ENCODE measurements at places on chromosomes 4 and X.
A peak's percentile ranks its signal among the peaks of the same experiment; 100 is the strongest.

- no peak overlapping the region for H3K27ac ChIP-seq
- no peak overlapping the region for H3K4me3 ChIP-seq
Observed at GRCh38 chrX:142238536-142238935, 33.4 kb upstream of the MAGEC2 start.

- no peaks in the 10 kb centered on the region for H3K27me3 ChIP-seq
- peaks cover 76% of the 10 kb centered on the region for H3K36me3 ChIP-seq
- H3K4me3 ChIP-seq, result no peak overlapping the region
Observed at GRCh38 chrX:1384658-1385252, 7.2 kb downstream of the SLC25A6 start.

GRCh38 chr4:112361181-112361791 lies 64.1 kb downstream of the ALPK1 start:
- H3K27me3 ChIP-seq, result no peaks in the 10 kb centered on the region
- H3K4me3 ChIP-seq, result peak overlapping the region; percentile 41
- peaks cover 6% of the 10 kb centered on the region for H3K36me3 ChIP-seq
- DNase-seq, result peak; percentile 92
- H3K4me1 ChIP-seq, result no peaks in the 10 kb centered on the region

- no peak for DNase-seq
- no peak overlapping the region for H3K4me3 ChIP-seq
- no peaks in the 10 kb centered on the region for H3K27me3 ChIP-seq
- no peaks in the 10 kb centered on the region for H3K36me3 ChIP-seq
Observed at GRCh38 chr4:5918331-5918985, 25.6 kb upstream of the CRMP1 start.

DNA sequence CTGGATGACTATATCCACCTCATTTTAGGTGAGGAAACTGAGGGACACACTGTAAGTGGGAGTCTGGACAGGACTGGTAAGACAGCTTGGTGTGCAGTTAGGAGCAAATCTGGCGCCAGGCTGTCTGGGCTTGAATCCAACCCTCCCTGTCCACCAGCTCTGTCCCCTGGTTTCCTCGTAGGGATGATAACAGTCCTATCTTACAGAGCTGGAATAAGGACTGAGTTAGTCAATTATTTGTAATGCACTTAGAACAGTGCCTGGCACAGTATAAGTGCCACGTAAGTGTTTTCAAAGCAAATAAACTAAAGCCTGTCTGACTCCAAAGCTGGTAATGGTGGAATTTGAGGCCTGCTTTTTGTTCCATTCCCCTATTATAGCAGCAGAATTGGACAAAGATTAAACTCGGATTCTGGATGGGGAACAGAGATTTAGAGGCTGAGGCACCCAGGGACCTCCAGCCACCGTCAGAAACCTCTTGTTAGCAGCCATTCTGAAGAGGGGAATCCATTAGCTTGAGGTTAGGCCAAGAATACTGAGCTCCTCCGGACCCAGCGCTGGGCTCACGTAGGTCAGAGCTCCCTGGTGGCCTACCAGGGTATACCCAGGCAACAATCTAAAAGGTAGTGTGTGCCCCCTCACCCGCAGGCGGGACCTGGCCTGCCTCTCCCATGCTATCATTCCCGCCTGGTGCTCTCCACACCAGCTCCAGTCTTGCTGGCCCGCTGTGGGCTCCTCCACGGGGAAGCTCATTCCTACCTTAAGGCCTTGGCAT lies 102.1 kb downstream of the UCHL1 start:
- H3K4me1 ChIP-seq, result peaks cover 4% of the 10 kb centered on the region
- H3K27me3 ChIP-seq, result peaks cover 43% of the 10 kb centered on the region
- peaks cover 2% of the 10 kb centered on the region for H3K36me3 ChIP-seq
- no peak overlapping the region for H3K27ac ChIP-seq

GRCh38 chr4:142548491-142548890 lies 297.6 kb downstream of the INPP4B start:
- no peak for DNase-seq
- peaks cover 4% of the 10 kb centered on the region for H3K4me1 ChIP-seq
- H3K4me3 ChIP-seq, result no peak overlapping the region
- H3K36me3 ChIP-seq, result no peaks in the 10 kb centered on the region
- no peaks in the 10 kb centered on the region for H3K27me3 ChIP-seq
- H3K27ac ChIP-seq, result no peak overlapping the region

- H3K4me1 ChIP-seq, result peaks cover 5% of the 10 kb centered on the region
- no peak for DNase-seq
- no peaks in the 10 kb centered on the region for H3K27me3 ChIP-seq
- peak overlapping the region; percentile 87 for H3K4me3 ChIP-seq
- peaks cover 9% of the 10 kb centered on the region for H3K36me3 ChIP-seq
Observed at GRCh38 chr4:8439914-8440491, 520 bp downstream of the ACOX3 start.

GRCh38 chr4:174210354-174210753 lies 73.1 kb downstream of the FBXO8 start:
- peaks cover 43% of the 10 kb centered on the region for H3K27me3 ChIP-seq
- DNase-seq, result no peak
- H3K36me3 ChIP-seq, result no peaks in the 10 kb centered on the region
- H3K4me3 ChIP-seq, result no peak overlapping the region
- H3K27ac ChIP-seq, result no peak overlapping the region

DNA sequence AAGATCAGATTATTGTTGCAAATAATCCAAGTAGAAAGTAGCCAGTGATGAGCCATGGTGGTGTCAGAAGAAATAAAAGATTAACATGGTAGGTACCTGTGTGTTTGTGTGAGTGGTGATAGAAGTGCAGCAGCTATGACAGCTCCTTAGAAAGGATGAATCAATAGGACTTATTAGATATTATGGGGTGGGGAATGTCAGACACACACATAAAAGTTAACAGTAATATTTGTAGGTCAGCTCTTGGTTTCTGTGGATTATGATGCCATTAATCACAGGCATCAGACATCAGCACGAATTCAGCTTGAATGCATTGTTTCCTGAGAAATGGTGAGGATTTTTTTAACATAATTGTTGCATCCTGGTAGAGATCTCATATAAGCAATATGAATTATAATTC lies 695.7 kb downstream of the CENPC start:
- H3K27me3 ChIP-seq, result no peaks in the 10 kb centered on the region
- H3K4me3 ChIP-seq, result no peak overlapping the region
- no peaks in the 10 kb centered on the region for H3K36me3 ChIP-seq
- H3K27ac ChIP-seq, result no peak overlapping the region

DNA sequence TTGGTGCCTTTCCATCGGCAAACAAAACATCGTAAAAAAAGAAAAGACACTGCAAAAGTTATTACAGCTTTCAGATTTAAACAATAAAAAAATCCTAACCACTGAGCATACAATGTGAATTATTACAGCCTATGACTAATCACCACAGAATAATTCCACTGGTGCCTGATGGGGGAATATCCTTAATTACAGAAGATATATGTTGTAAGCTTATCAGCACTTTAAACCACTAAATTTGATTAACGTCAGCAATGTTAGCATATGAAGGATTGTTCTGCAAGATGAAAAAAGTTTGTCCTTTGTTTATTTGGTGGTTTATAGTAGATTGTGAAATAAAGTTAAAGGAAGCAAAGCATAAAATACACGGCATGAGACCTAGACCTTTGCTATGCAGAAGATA lies 210.2 kb upstream of the ADAMTS3 start:
- H3K27me3 ChIP-seq, result no peaks in the 10 kb centered on the region
- no peak overlapping the region for H3K27ac ChIP-seq
- 0 out of 2 replicates have a peak, but pooled peaks cover 3% of the 10 kb centered on the region for H3K36me3 ChIP-seq
- 0 out of 2 replicates have a peak, but pooled peaks cover under 1% of the 10 kb centered on the region for H3K4me1 ChIP-seq
- H3K4me3 ChIP-seq, result no peak overlapping the region

DNA sequence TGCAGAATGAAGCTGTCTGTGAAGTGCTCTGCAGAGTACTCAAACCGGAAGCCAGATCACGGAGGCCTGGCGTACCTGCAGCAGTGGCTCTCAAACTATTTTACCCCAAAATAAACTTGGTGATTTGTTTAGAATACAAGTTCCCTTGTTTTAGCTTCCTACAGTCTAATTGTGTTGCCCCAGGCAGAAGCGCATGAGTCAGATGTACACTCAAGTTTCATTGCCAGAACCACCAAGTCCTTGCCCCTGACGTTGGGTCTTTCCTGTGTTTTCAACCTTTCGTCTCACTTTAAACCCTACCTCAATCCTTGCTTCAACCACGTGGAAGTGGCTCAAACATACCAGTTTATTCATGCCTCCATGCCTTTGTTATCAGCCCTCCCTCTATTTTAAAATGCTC lies 66.2 kb upstream of the SLC7A11 start:
- H3K27ac ChIP-seq, result no peak overlapping the region
- H3K36me3 ChIP-seq, result no peaks in the 10 kb centered on the region
- H3K27me3 ChIP-seq, result no peaks in the 10 kb centered on the region

GRCh38 chrX:150226223-150226965 lies 136.7 kb upstream of the MAMLD1 start:
- H3K27me3 ChIP-seq, result peaks cover 5% of the 10 kb centered on the region
- H3K4me1 ChIP-seq, result no peaks in the 10 kb centered on the region
- peak overlapping the region; percentile 8 for H3K4me3 ChIP-seq
- no peaks in the 10 kb centered on the region for H3K36me3 ChIP-seq
- H3K27ac ChIP-seq, result no peak overlapping the region
- DNase-seq, result no peak

DNA sequence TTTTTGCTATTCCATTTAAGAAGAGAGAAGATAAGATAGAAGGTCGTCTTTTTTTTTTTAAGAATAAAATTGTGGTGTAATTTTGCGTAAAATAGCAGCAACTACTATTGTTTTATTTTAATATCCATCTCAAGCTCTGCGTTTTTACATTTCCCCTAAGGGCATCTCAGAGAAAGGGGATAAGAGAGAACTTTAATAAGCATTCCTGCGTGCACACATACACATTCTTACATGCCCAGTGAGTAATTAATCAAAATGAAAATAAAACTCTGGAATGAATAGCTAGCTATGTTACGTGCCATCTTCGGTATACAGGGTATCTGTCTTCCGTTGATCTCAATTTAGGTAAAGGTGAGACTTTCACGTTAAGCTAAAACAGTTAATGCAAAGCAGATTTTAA lies 200.3 kb upstream of the TENM3 start:
- no peak overlapping the region for H3K4me3 ChIP-seq
- no peaks in the 10 kb centered on the region for H3K27me3 ChIP-seq
- DNase-seq, result no peak
- H3K27ac ChIP-seq, result no peak overlapping the region
- no peaks in the 10 kb centered on the region for H3K4me1 ChIP-seq

- peaks cover 5% of the 10 kb centered on the region for H3K36me3 ChIP-seq
- H3K4me3 ChIP-seq, result no peak overlapping the region
- H3K27me3 ChIP-seq, result no peaks in the 10 kb centered on the region
- DNase-seq, result no peak
Observed at GRCh38 chr4:85391589-85392410, 83.2 kb upstream of the ARHGAP24 start.

DNA sequence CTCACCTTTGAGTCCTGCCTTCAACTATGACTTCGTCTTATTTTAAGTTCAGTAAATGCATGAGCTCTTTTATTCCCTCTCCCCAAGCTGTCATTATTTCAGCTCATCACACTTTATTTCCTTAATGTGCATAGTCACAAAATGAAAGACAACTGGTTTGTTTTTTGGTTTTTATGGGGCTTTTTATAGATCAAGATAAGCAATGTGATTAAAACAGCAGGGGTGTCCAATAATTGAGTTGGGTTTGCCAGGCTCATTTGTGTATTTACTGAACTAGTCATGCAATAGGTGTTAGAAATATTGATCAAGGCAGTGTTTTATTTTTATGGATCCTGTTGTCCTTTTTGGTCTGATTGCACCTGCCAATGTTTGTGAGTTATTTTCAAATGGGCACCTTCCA lies 102.2 kb downstream of the FRMPD4 start:
- no peak overlapping the region for H3K4me3 ChIP-seq
- DNase-seq, result no peak
- H3K27me3 ChIP-seq, result no peaks in the 10 kb centered on the region
- no peak overlapping the region for H3K27ac ChIP-seq
- no peaks in the 10 kb centered on the region for H3K4me1 ChIP-seq
- no peaks in the 10 kb centered on the region for H3K36me3 ChIP-seq

- H3K4me3 ChIP-seq, result no peak overlapping the region
- H3K27ac ChIP-seq, result no peak overlapping the region
- DNase-seq, result no peak
- H3K36me3 ChIP-seq, result no peaks in the 10 kb centered on the region
- no peaks in the 10 kb centered on the region for H3K4me1 ChIP-seq
Observed at GRCh38 chr4:1137850-1138249, 24.5 kb upstream of the RNF212 start.

DNA sequence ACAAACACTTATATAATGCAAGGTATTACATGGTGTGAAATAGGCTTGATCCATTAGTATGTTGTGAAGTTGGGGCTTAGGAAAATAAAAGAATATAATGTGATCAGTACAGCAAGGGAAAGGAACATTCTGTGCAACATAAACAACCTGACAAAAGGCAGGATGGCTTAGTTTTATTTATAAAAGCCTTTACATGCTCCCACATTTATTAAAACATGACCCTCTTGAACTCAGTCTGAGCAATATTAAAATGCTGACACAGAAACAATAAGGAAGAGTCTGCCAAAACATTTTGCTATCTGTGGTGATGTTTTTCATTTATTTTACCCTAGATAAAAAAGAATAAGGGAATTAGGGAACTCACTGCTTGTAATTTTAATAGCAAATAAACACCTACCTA lies 519.7 kb downstream of the PCDH7 start:
- peaks cover 8% of the 10 kb centered on the region for H3K36me3 ChIP-seq
- peaks cover 4% of the 10 kb centered on the region for H3K4me1 ChIP-seq
- no peak overlapping the region for H3K27ac ChIP-seq
- no peak for DNase-seq
- no peaks in the 10 kb centered on the region for H3K27me3 ChIP-seq

DNA sequence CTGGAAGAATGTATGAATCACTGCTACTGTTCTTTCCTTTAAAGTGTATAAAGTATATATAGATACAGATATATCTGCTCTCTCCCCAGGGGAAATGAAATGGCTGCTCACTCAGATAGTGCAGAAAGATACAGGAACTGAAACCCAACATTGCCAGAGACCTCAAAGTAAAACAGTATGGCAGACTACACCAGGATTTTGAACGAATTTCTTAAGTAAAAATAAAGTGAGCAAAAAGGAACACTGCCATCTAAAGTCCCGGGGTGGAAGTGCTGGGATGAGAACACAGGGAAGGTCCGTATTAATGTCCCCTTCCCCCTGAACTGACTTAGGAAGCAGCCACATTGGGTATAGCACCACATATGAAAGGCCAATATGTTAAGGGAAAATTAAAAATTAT lies 93.4 kb downstream of the TMA16 start:
- DNase-seq, result no peak
- H3K4me1 ChIP-seq, result no peaks in the 10 kb centered on the region
- no peak overlapping the region for H3K27ac ChIP-seq
- no peaks in the 10 kb centered on the region for H3K36me3 ChIP-seq
- no peak overlapping the region for H3K4me3 ChIP-seq
- H3K27me3 ChIP-seq, result no peaks in the 10 kb centered on the region

GRCh38 chr4:168519576-168519975 lies 22.7 kb downstream of the PALLD start:
- H3K27ac ChIP-seq, result no peak overlapping the region
- no peak for DNase-seq
- H3K27me3 ChIP-seq, result no peaks in the 10 kb centered on the region

- H3K4me3 ChIP-seq, result no peak overlapping the region
- H3K4me1 ChIP-seq, result 0 out of 2 replicates have a peak, but pooled peaks cover 4% of the 10 kb centered on the region
- DNase-seq, result no peak
- H3K27ac ChIP-seq, result no peak overlapping the region
- no peaks in the 10 kb centered on the region for H3K36me3 ChIP-seq
Observed at GRCh38 chr4:128565054-128565453, 244.4 kb upstream of the JADE1 start.

- no peak overlapping the region for H3K27ac ChIP-seq
- H3K27me3 ChIP-seq, result no peaks in the 10 kb centered on the region
- no peak for DNase-seq
Observed at GRCh38 chr4:89939994-89940393, 45.3 kb downstream of the MMRN1 start.

All from H9 (cell line).